ENCODE measurements at places on chromosomes 16 and 17.

- no peak for DNase-seq
- H3K36me3 ChIP-seq: peaks cover 61% of the 10 kb centered on the region
- H3K4me1 ChIP-seq: peaks cover 58% of the 10 kb centered on the region
Measured at GRCh38 chr16:29663807-29664090, 702 bp downstream of the SPN start.

DNA sequence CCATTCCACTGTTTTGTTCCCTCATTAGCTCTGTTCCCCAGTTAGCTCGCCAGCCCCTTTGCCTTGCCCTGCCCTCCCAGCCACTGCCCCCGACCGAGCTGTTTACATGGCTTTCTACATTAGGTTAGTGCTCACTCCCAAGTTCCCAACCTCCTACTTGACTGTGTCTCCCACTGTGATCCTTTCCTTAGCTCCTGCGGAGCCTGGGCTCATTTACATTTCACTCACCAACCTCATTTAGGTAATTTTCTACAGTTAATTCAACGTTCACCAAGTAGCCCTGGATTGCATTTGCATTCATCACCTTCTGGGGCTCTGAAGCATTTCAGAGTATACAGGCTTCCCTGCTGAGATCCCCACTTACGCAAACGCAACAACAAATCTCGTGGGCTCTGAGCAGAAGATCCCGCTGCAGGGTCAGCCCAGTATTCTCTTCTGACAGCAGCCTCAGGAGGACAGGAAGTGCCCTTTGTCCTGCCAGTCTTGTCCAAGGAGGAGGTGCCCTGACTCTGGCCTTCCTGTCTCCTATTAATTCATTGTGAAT lies 325.8 kb upstream of the CCL2 start:
- no peaks in the 10 kb centered on the region for H3K36me3 ChIP-seq
- DNase-seq: no peak
- no peak overlapping the region for H3K4me3 ChIP-seq
- H3K4me1 ChIP-seq: no peaks in the 10 kb centered on the region

DNA sequence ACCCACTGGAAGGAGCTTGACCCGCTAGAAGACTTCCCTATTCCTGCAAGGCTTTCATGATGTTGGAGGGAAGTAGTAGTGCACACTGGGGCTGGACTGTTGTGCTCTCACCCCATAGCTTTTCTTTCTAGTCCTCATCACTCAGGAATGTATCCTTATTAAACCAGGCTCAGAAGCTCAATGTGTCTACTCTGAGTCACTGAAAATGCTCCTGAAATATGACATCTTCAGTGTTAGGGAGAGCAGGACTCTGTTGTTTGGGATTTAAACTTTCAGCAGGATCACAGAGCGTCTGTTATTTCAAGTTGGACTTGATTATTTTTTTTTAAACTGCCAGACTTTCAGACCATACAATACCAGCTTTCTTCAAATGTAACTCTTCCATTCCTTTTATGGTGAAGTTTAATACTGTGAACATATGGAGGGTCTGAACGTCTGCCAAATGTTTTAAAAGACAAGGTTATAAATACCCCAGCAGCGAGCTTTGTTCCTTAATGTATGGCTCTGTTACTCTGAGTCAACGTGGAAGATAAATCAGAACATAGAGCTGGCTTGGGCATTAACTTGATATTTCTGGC lies 257.5 kb downstream of the CDH11 start:
- H3K27ac ChIP-seq: no peak overlapping the region
- H3K4me1 ChIP-seq: no peaks in the 10 kb centered on the region
- DNase-seq: no peak
- H3K36me3 ChIP-seq: no peaks in the 10 kb centered on the region
- H3K27me3 ChIP-seq: no peaks in the 10 kb centered on the region

DNA sequence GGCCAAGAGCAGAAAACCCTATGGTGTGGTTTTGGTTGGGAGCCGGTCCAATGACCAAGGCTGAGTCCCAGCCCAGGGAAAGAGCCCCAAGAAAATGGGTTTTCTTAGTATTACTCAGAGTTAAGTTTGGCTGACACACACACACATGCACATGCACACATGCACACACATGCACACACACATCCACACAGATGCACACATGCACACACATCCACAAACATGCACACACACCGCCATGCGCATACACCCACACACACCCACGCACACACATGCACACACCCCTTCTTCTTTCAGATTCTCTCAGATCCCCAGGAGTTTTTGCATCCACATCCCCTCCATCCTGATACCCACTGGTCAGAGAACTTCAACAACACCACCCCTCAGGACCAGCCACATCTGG lies 9.1 kb downstream of the ABCC12 start:
- peaks cover 2% of the 10 kb centered on the region for H3K36me3 ChIP-seq
- H3K27ac ChIP-seq: no peak overlapping the region
- peaks cover 29% of the 10 kb centered on the region for H3K27me3 ChIP-seq
- no peaks in the 10 kb centered on the region for H3K4me1 ChIP-seq

DNA sequence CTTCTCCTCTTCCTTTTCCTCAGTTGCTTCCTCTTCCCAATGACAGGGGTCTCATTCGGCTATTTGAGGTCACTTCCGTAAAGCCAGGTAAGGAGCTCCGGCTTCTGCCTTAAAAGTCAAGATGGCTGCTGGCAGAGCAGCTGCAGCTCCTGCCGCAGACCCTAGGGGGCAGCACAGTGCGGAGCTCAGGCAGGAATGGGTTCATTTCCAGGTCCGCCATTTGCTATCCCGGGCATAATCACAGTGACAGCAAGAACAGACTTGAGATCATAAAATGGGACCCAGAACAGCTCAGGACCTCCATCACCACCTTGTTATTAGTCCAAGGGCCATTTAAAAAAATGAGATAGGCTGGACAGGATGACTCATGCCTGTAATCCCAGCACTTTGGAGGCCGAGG lies 199.5 kb downstream of the ZNF18 start:
- no peak for DNase-seq
- no peak overlapping the region for H3K4me3 ChIP-seq
- H3K27ac ChIP-seq: no peak overlapping the region

DNA sequence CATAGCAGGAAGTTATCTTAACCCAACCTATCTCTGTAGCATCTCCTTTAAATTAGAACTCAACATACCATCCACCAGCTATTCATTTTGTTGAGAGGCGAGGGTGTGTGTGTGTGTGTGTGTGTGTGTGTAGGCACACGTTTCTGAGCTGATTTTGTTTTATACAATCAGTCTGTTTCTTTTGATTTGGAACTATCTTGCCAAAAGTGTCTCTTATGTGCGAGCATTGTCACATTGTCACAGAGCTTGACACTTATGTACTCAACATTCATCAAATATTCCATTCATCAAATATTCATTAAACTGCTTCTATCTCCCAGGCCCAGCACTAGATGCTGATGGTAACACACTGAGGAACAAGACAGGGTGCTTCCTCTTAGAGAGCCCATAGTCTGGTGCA lies 180.4 kb downstream of the HAPSTR1 start:
- no peak overlapping the region for H3K27ac ChIP-seq
- H3K4me1 ChIP-seq: no peaks in the 10 kb centered on the region
- no peaks in the 10 kb centered on the region for H3K36me3 ChIP-seq

DNA sequence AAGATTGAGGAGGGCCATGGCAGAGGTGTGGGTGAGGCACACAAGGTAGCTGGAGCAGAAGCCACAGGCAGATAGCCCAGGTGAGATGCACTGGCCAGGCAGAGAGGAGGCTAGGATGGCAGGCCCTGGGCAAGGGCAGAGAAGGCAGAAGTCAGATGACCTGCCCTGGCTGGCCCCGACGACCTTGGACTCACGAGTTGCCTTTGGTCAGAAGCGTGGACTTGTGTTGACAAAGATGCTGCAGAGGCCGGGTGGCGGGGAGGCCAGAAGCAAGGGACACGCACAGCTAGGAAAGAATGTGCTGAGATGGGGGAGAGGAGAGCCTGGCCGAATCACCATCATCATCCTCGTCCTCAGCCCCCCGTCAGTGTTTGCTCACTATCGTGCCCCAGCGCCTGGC lies 123.7 kb downstream of the RBFOX3 start:
- no peaks in the 10 kb centered on the region for H3K36me3 ChIP-seq
- no peak for DNase-seq
- no peaks in the 10 kb centered on the region for H3K4me1 ChIP-seq

DNA sequence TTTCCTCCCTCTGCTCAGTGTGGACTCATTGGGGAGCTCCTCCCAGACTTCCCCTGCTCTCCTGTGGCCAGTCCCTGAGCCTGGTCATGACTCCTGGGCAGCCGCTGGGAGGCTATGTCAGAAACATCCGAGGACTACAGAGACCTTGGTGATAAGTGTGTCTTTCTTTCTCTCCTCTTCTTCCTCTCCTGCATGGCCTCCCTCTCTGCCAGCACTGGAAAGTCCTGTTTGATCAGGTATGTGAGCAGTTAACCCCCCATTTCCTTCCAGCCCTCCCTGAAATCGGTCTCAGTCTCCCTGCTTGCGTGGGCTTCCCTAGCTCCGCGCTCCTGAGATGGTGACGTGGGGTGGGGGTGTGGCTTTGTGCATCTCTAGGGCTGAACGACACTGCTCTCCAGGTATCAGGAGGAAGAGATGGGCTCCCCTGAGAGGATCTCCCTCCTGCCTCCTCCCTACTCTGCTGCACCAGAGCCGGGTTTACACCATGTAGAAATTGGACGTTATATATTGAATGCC lies 2.1 kb downstream of the RHBDL3 start:
- H3K27me3 ChIP-seq: peaks cover 51% of the 10 kb centered on the region
- peak overlapping the region; percentile 77 for H3K4me3 ChIP-seq
- peaks cover 16% of the 10 kb centered on the region for H3K4me1 ChIP-seq
- no peak overlapping the region for H3K27ac ChIP-seq
- no peak for DNase-seq

GRCh38 chr17:59361386-59361785 lies 29.9 kb downstream of the YPEL2 start:
- peak overlapping the region; percentile 44 for H3K27ac ChIP-seq
- DNase-seq: no peak
- H3K4me3 ChIP-seq: peak overlapping the region; percentile 51
- H3K27me3 ChIP-seq: no peaks in the 10 kb centered on the region

- no peak overlapping the region for H3K27ac ChIP-seq
- no peak overlapping the region for H3K4me3 ChIP-seq
- DNase-seq: no peak
- H3K4me1 ChIP-seq: no peaks in the 10 kb centered on the region
Measured at GRCh38 chr16:62665269-62665668, 629.0 kb upstream of the CDH8 start.

DNA sequence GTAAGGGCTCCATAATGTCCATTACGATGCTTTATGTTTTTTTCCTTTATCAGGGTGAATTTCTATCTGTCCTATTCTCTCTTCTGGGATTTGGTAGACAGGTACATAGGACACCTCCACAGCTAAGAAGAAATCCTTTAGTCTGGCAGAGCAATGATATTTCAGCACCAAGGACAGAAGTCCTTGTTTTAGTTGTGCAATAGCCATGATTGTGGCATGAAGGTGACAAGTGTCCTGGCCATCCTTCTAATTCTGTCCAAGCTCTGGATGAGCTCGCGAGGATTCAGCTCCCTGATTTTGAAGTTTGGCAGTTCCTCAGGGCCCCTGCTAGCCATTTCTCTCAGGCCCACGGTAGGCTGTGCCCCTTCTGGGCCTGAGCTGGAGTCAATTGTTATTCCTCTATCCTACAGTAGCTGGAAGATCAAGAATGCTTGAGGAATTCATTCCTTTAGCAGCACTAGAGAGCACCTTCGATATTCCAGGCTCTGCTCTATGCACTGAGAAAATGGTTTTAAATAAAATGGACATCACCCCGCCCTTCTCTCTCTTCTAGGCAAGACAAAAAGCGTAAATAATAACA lies 320.8 kb downstream of the XYLT1 start:
- no peaks in the 10 kb centered on the region for H3K27me3 ChIP-seq
- peaks cover 3% of the 10 kb centered on the region for H3K36me3 ChIP-seq
- no peak overlapping the region for H3K27ac ChIP-seq
- no peaks in the 10 kb centered on the region for H3K4me1 ChIP-seq
- no peak overlapping the region for H3K4me3 ChIP-seq
- no peak for DNase-seq

DNA sequence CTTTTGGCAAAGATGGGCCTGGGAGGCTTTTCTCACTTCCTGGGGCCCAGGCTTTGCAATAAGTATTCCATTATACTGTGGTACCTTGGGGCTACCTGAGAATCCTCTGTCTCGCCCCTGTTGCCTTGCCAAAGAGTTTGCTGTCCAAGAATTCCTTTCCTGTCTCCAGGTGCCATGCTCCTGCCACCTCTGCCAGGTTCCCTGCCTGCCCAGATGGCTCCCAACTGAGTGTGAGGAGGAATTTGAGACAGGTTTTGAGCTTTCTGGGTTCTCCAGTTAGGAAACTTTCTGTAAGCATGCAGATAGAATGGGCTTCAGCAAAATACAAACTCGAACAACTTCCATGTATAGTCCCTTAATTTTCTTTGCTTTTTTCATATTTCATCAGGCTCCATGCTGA lies 5.8 kb downstream of the MAPT start:
- peaks cover 48% of the 10 kb centered on the region for H3K27me3 ChIP-seq
- peaks cover 11% of the 10 kb centered on the region for H3K4me1 ChIP-seq
- H3K27ac ChIP-seq: no peak overlapping the region
- no peak overlapping the region for H3K4me3 ChIP-seq
- DNase-seq: no peak
- peaks cover 3% of the 10 kb centered on the region for H3K36me3 ChIP-seq

- H3K27ac ChIP-seq: no peak overlapping the region
- no peaks in the 10 kb centered on the region for H3K36me3 ChIP-seq
- no peaks in the 10 kb centered on the region for H3K27me3 ChIP-seq
- DNase-seq: no peak
Measured at GRCh38 chr17:8830141-8830540, 31.0 kb upstream of the MFSD6L start.

GRCh38 chr17:40072040-40072734 lies 9.4 kb downstream of the THRA start:
- H3K4me3 ChIP-seq: no peak overlapping the region
- H3K36me3 ChIP-seq: peaks cover 24% of the 10 kb centered on the region
- H3K27ac ChIP-seq: peak overlapping the region; percentile 85
- H3K27me3 ChIP-seq: no peaks in the 10 kb centered on the region
- H3K4me1 ChIP-seq: peaks cover 74% of the 10 kb centered on the region

GRCh38 chr16:67562918-67563707 lies 787 bp downstream of the CTCF start:
- peak; percentile 61 for DNase-seq
- peak overlapping the region; percentile 87 for H3K4me3 ChIP-seq
- H3K27ac ChIP-seq: peak overlapping the region; percentile 93
- no peaks in the 10 kb centered on the region for H3K27me3 ChIP-seq
- H3K36me3 ChIP-seq: peaks cover 19% of the 10 kb centered on the region
- peaks cover 34% of the 10 kb centered on the region for H3K4me1 ChIP-seq

GRCh38 chr17:37770631-37771518 lies 26.0 kb upstream of the HNF1B start:
- peaks cover 5% of the 10 kb centered on the region for H3K4me1 ChIP-seq
- no peak overlapping the region for H3K4me3 ChIP-seq
- no peaks in the 10 kb centered on the region for H3K36me3 ChIP-seq

- no peak for DNase-seq
- no peak overlapping the region for H3K27ac ChIP-seq
- H3K4me3 ChIP-seq: no peak overlapping the region
- H3K36me3 ChIP-seq: peaks cover 2% of the 10 kb centered on the region
- H3K4me1 ChIP-seq: peaks cover 5% of the 10 kb centered on the region
- peaks cover 51% of the 10 kb centered on the region for H3K27me3 ChIP-seq
Measured at GRCh38 chr17:65297916-65298315, 160.7 kb downstream of the RGS9 start.

Measured in effector memory CD8-positive, alpha-beta T cell (primary cell).